NCI-H2081 treated with DMSO at 0.1 percent for 48 hours (cell line): ENCODE measurements at places on chromosomes 7 and 10.

- no peak for DNase-seq
These were observed 1257.9 kb downstream of the NXPH1 start for GRCh38 chr7:9691286-9691685.

DNA sequence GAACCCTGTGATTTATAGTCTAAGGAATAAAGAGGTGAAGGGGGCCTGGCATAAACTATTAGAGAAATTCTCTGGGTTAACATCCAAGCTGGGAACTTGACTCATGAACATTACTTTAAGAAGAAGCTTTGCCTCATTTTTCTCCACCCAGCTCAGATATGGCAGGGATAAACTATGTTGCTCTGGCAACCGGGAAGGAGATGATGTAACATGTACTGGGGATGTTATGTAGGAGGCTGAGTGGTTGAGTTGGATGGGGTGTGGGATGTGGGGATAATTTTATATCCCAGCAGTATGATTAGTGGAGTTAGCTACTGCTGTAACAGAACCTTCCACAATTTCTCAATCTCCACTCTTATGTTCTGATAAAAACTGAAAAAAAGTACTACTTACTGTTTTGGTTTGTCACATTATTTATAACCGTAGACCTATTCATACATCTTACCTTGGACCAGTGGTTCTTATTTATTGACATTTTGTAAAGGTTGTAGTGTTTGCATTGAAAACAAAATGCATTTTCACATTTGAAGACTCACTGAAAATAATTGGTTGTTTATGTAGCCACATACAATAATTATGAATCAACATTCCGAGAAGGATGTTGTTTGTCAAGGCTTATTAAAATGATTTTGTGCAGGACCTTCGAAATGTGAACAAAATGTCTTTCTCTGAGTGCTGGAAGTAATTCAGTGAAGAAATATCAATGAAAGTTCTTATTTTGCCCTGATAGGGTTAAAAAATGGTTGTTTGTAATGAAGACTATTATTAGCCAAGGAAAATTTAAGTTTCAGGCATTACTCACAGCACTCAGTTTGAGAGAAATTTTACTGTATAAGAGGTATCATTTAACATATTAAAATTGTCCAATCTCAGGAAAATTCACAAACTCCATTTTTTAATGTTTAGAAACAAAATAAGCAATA lies 1.3 kb downstream of the OR2F2 start:
- DNase-seq, result no peak

DNA sequence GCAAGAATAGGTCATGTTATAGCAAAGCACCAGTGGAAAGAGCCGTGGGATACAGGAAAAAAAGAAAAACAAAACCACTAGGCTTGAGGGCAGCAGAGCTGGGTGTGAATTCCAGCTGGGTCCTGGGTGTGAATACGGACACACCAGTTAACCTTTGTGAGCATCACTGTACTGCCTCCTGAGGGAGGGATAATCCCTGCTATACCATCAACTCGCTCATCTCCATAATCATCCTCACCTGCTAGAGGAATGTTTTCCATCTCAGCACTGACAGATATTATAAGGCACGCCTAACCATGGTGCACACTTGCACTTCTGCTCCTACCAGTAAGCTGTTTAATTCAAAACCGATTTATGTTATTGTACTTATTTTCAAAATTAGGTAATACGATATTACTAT lies 62.2 kb downstream of the GSAP start:
- DNase-seq, result no peak

DNA sequence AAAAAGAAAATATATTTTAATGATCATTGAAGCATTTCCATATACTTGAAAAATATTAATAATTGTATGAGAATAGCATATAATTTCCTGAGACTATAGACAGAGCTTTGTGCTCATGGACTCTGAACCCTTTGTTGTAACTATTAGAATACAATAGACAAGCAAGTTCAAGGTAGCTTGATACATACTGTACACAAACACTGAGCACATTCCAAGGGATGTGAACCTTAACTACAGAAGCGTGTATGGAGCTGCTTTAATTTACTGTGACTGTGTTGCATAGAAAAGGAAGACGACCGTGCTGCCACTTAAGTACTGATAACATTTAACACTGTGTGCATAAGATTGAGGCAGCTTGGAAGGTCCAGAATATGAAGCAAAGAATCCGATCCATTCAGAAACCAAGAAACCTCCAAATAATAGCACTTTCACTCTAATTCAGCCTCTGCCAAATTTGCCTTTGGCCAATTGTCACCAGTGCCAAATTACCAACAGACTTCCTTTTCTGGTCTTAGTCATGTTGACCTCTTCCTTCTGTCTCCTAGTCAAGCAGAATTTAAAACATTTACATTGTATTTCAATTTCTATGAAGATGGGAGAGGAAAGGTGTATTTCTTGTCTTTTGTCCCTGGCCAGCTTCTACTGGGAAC lies 566.1 kb upstream of the GALNT17 start:
- DNase-seq, result no peak

DNA sequence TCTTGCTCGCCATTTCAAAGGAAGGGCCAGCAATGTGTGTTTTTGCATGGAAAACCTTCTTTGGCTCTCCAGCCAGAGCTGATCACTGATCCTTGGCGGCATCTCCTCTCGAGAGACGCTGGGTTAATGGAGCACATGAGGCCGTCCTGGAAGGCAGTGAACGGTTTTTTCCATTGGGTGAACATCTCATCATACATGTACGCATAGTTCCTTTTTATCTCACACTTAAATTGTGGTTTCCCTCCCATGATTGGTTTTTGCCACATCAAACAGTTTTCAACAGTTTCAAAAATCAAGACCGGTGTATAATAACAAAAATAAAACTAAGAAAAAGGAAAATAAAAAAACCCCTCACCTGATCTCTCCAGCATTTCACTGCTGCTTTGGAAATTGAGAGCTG lies 276.4 kb downstream of the TCF7L2 start:
- DNase-seq, result no peak
